Upper lobe of left lung (tissue), 6 donors: ENCODE measurements at places on chromosomes 16 and 17. TPM values are rescaled to one million over a fixed set of nuclear protein-coding genes. Genes with fewer than 3 reads are reported as not detected.

DNA sequence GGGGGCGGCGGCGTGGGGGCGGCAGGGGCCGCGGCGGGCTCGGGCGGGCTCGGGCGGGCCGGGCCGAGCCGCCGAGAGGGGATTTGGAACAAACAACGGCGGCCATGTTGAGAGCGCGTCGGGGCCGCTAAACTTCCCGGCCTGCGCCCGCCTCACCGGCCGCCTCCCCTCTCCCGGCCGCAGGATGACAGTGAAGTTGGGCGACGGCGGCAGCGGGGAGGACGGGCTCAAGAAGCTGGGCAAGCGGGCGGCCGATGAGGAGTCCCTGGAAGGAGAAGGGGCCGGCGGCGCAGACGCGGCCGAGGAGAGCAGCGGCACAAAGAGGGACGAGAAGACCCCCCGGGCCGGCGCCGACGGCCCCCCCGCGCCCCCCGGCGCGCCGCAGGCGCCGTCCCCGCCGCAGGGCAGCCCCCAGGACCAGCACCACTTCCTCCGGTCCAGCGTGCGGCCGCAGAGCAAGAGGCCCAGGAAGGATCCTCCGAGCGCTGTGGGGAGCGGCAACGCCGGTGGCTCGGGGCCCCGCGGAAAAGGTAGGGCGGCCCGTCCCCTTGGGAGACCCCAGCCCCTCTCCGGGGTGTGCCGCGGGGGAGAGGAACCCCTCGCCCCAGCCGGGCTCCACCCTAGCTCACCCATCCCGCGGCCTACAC lies 2.4 kb downstream of the CRAMP1 start:
- DNase-seq = peak; percentile 87
- peaks cover under 1% of the 10 kb centered on the region for H3K36me3 ChIP-seq
- no peaks in the 10 kb centered on the region for H3K27me3 ChIP-seq
- peaks cover 48% of the 10 kb centered on the region for H3K4me1 ChIP-seq
- H3K4me3 ChIP-seq = peak overlapping the region; percentile 99

- H3K4me3 ChIP-seq = no peak overlapping the region
- H3K27me3 ChIP-seq = no peaks in the 10 kb centered on the region
- no peak overlapping the region for H3K27ac ChIP-seq
- no peak for DNase-seq
- no peaks in the 10 kb centered on the region for H3K4me1 ChIP-seq
Measured at GRCh38 chr17:82989881-82990280, 89.5 kb upstream of the METRNL start.

DNA sequence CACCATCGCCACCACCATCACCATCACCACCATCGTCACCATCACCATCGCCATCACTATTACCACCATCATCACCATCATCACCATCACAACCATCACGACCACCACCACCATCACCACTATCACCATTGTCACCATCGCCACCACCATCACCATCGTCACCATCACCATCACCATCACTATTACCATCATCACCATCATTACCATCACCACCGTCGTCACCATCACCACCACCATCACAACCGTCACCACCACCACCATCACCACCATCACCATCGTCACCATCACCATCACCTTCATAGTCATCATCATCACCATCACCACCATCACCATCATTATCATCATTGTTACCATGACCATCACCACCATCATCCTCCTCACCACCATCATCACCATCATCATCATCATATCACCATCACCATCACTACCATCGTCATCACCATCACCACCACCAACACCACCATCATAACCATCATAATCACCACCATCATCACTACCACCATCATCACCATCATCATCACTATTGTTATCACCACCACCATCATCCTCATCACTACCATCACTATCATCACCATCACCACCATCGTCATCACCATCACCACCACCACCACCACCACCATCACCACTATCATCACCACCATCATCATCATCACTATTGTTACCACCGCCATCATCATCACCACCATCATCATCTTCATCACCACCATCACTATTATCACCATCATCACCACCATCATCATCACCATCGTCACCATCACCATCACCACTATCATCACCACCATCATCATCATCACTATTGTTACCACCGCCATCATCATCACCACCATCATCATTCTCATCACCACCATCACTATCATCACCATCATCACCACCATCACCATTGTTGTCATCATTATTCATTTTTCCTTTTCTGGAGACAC lies 51.5 kb upstream of the ZNF469 start:
- no peak overlapping the region for H3K27ac ChIP-seq
- H3K4me1 ChIP-seq = no peaks in the 10 kb centered on the region
- H3K36me3 ChIP-seq = no peaks in the 10 kb centered on the region

DNA sequence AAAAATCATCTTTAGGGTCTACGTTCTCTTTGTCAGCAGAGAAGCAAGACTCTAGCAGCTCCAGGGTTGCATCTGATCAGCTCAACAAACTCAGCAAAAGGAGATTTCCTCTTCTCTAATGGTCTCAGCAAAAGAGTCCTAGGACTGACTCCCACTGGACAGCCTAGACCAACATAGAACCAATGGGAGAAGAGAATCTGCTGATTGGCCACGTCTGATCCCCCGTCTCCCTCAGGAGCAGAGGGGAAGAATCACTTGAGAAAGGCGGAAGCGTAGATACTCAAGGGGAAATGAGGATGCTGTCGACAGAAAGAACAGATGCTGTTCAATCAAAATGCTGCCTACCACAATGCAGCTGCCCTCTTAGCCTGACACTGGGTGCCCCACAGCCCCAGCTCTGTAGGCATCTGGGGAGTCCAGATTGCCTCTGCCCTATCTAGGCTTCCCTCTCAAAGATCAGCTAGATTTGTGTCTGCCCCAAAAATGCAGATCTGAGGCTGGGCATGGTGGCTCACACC lies 31.5 kb upstream of the EMP2 start:
- H3K36me3 ChIP-seq = no peaks in the 10 kb centered on the region
- peaks cover 24% of the 10 kb centered on the region for H3K4me1 ChIP-seq
- DNase-seq = no peak
- no peaks in the 10 kb centered on the region for H3K27me3 ChIP-seq
- no peak overlapping the region for H3K4me3 ChIP-seq

DNA sequence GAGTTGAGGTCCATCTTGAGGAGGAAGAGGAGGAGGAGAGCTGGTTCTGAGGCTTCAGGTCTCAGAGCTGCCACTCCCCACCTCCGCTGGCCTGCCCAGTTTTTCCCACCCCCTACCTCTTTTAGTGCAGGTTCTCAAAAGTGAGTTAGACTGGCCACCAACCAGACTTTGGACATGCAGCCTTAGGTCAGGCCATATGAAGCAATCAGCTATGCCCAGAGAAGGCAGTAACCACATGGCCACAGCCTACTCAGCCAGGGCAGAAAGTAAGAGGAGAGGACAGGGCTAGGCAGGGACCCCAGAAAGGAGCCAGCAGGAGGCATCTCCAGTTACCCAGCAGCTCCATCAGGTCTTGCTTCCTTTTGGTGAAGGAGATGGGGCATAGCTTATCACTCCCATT lies 9.0 kb downstream of the MYO15A start:
- H3K27ac ChIP-seq = no peak overlapping the region
- no peaks in the 10 kb centered on the region for H3K4me1 ChIP-seq
- H3K36me3 ChIP-seq = no peaks in the 10 kb centered on the region
- no peaks in the 10 kb centered on the region for H3K27me3 ChIP-seq

- H3K27me3 ChIP-seq = no peaks in the 10 kb centered on the region
- H3K27ac ChIP-seq = no peak overlapping the region
- DNase-seq = no peak
- H3K4me1 ChIP-seq = no peaks in the 10 kb centered on the region
Measured at GRCh38 chr16:87678618-87679017, 76.3 kb downstream of the JPH3 start.

DNA sequence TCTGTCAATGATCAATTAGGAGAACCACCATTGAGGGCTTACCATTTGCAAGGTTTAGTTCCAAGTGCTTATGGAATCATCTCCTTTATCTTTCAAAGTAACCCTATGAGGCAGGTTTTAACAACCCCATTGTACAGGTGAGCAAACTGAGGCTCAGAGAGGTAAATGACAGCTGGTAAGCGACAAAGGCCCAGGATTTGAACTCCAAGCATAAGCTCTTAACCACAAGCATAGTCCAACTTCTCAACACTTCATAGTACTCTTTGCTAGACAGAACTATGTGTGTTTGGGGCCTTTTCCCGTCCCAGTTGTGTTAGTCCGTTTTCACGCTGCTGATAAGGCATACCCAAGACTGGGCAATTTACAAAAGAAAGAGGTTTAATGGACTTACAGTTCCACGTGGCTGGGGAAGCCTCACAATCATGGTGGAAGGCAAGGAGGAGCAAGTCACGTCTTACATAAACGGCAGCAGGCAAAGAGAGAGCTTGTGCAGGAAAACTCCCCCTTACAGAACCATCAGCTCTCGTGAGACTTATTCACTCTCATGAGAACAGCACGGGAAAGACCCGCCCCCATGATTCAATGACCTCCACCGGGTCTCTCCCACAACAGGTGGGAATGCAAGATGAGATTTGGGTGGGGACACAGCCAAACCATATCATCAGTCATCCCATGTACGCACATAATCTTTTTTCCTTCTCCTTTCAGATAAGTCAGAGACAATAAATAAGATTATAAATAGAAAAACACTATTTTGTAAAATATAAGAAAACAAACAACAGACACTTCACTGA lies 6.4 kb downstream of the RPH3AL start:
- H3K36me3 ChIP-seq = no peaks in the 10 kb centered on the region
- no peaks in the 10 kb centered on the region for H3K27me3 ChIP-seq
- H3K27ac ChIP-seq = no peak overlapping the region
- H3K4me1 ChIP-seq = peaks cover 41% of the 10 kb centered on the region
- no peak overlapping the region for H3K4me3 ChIP-seq

- H3K36me3 ChIP-seq = no peaks in the 10 kb centered on the region
- H3K27me3 ChIP-seq = no peaks in the 10 kb centered on the region
- no peak overlapping the region for H3K27ac ChIP-seq
- no peaks in the 10 kb centered on the region for H3K4me1 ChIP-seq
- DNase-seq = no peak
- no peak overlapping the region for H3K4me3 ChIP-seq
Measured at GRCh38 chr16:17718495-17718894, 247.7 kb upstream of the XYLT1 start.

DNA sequence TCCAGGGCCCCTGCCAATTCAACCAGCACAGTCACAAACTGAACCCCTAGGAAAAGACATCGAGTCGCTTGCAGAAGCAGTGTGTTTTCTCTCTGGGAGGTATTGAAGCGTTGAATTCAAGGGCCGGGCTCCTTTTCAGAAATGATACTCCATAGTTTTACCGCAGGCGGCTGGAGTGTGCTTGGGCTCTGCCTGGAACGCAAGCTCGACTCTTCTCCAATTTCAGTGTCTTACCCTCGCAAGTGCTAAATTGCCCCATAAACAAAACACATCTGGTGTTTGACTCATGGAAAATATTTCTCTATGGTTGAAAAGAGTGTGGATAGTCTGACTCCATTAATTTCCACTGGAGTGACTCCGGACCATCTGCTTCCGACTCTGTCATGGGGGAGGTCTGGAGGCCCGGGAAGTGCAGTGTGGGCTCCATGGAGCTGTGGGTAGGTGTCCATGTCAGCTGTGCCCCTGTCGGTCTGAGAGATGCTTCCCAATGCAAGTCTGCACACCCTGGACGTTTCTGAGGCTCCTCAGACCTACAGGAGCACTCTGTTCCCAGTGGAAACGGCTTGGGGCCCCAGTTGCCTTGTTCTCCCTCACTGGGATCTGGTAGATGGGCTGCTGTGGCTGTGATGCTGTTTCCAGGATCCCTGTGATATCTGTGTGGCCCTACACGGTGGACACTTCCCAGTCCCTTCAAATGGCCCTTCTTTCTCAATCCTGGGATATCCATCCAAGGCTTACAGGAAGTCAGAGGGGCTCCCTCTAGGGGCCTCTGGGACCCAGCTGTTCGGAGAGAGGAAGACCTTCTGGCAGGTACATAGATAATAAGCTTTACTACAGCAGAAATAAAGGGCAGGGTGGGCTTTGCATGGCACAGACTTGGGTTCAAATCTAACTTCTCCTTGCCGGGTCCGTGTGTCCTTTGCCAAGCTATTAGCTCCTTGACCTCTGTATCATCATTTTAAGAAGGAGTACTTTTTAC lies 119.8 kb upstream of the CDH13 start:
- H3K4me1 ChIP-seq = no peaks in the 10 kb centered on the region
- no peak overlapping the region for H3K27ac ChIP-seq
- no peak for DNase-seq
- no peak overlapping the region for H3K4me3 ChIP-seq
- no peaks in the 10 kb centered on the region for H3K27me3 ChIP-seq

DNA sequence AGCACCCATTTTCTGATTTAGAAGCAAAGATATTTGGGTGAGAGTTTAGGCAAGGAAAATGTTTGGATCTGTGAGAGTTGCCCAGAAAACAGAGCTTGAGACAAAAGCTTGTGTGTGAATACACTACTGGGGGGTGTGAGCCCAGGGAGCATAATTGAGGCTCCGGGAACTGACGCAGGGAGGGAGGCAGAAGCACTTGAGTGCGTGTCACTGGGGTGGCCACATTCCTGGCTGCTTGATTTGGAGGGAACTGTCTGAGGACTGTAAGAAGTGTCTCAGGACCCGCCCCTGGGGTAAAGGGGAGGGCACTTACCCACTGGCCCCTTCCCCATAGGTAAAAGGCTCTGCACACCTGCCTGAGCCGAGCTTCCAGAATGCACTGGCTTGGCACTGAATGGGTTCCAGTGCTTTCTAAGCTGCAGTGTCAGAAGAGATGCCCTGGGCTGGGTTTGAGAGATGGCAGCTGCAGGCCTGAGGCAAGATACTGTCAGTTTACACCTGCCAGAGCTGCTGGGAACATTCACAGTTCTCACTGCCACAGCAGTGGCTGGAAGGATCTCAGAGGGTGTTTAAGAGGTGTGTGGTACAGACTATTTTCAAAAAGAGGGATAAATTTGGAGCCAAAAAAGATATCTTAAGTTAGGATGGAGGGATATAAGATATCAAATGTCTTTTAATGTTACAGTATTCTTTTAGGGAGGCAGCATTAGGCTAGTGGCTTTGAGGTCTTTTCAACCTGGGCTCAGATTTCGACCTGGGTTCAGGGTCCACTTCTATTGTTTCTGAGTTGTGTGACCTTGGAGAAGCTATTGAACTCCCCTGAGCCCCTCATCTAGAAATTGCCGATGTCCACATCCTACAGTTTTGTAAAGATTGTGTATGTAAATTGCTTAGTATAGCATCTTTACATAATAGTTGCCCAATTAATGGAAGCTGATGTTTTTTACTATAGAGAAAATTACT lies 6.9 kb upstream of the TEX2 start:
- H3K27me3 ChIP-seq = no peaks in the 10 kb centered on the region
- no peak overlapping the region for H3K27ac ChIP-seq
- H3K4me1 ChIP-seq = no peaks in the 10 kb centered on the region
- DNase-seq = no peak

DNA sequence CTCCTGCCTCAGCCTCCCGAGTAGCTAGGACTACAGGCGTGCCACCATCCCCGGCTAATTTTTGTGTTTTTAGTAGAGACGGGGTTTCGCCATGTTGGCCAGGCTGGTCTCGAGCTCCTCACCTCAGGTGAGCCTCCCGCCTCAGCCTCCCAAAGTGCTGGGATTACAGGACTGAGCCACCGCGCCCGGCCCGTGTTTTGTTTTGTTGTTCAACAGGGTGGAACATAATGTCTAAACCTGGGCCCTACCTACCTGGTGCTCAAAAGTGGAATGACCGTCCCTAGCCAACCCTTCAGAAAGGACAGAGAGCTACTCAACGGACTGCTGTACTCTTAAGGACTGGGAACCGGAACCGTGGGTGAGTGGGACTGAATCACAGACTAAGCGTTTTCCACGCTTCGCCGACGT lies 772 bp upstream of the KIF22 start:
- no peaks in the 10 kb centered on the region for H3K36me3 ChIP-seq
- peaks cover 32% of the 10 kb centered on the region for H3K4me1 ChIP-seq
- DNase-seq = no peak
- peak overlapping the region; percentile 23 for H3K4me3 ChIP-seq

DPEP1 gene
- 1.5 TPM for total RNA-seq

MEFV gene
- 9.1 TPM for total RNA-seq

AATK gene
- 47.5 TPM for total RNA-seq

TPSAB1 gene
- total RNA-seq = 207 TPM
